ENCODE measurements at places on chromosomes 1 and 21.

GRCh38 chr1:220884981-220885918, 6.0 kb downstream of the HLX start:
- DNase-seq, result no peak

DNA sequence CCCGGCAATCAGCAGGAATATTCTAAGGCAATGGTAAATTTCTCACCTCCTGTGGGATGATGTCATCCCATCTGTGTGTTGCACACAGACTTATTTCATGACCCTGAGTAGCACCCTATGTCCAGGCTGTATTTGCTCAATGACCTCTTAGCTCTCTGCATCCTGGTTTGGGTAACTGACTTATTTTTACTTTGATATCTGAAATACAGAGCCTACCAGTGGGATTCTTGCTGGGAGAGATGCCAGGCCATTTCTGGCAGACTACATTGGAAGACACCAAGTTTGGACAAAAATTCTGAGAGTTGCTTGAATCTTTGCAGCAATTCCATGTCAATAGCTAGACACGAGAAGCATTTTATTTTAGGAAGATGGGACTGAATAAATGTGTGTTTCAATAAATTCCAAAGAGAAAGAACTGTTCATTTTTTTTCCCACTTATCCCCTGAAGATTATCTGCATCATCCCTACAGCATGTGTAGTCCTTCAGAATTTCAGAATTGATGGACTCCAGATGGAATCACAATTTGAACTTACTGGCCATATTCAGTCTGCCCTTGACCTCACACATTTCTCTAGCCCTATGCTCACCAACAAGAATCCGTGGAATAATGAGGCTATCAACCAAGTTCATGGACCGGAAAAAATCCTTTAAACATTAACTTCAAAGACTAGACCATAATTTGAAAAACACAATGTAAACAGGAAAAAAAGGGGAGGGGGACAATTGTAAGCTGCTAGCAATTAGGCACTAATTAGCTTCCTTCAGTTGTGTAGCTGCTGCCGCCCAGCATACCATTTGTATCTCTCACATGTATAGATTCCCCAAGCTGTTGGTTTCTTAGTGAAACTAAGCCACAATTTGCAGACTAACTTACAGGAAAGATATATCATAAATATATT, 226.5 kb downstream of the HMCN1 start:
- no peak for DNase-seq

DNA sequence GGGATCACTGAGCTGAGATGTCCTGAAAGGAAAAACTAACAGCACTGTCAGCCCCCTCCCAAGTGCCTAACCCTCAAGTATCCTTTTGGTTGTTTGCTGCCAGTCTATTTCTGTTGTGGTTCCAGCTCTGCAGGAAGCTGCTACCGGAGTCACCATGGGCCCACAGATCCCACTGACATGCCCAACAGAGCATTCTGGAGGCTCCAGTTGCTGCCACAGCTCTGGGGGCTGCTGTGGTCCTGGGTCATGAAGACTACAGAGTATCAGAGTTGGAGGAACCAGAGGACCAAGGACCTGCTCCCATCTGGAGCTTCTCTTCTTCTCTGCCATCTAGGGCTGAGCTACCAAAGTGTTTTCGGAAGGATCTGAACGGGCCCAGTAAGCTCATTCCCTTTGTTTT, 910 bp downstream of the LCE3A start:
- no peak for DNase-seq

DNA sequence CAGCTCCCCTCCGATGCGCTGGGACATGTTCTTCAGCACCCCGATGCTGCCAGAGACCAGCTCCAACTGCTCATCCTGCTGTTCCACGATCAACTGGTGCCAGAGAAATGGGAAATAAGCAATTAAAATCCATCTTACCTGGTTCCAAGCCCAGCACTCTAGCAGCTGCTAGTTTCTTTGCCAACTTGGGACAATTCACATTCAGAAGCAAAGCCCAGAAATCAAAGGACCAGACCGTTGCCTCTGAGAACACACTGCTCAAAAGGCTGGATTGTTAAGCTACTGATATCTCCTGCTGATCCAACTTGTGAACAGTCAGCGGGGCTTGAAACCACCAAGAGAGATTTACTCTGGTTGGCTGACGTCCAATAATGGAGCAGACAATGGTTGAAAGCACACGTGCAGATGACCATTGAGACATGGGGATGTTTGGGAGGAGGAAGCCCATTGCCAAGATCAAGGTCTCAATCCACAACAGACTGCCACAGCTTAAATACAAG, 34.4 kb downstream of the STX6 start:
- no peak for DNase-seq

GRCh38 chr1:68230901-68231626, 1.3 kb downstream of the WLS start:
- DNase-seq, result no peak

- DNase-seq, result peak; percentile 61
Measured at GRCh38 chr1:231357831-231358354, 19.8 kb downstream of the SPRTN start.

DNA sequence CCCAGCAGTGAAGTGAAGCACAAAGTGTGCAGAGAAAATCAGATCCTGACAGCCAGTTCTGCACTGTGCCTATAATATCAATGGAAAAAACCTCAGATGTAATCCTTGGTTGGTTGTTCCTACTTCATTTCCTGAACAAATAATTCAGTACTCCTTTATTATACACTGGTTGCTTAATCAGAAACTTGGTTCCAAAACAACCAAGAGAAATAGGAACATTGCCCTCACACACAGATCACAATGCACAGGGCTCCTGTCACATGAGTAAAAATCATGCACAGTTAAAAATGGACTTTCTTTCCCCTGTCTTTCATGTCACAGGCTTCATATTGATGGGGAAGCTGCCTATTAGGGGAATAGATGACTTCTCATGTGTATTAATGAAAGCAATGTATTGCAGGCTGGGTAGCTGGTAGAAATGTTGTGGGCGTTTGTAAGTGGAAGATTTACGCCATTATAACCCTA, 9.7 kb downstream of the DNASE2B start:
- no peak for DNase-seq

GRCh38 chr1:25871086-25871703, 4.3 kb downstream of the PAQR7 start:
- no peak for DNase-seq

DNA sequence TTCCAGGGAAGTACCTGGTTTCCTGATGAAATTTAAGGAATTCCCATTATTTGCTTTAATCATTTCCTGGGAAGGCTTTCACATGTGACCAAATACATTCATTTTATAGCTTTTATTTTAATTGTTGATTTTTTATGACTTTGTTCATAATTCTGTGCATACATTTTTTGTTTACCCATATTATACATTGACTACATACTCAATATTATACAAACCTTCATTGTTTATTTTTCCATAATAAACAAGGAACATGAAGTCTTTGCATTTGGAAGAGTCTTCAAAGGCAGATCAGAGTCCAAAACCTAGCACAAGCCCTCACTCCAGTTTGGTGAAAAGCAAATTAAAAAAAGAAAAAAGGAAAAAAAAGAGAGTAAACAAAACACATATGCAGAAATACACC, 218.3 kb upstream of the NRIP1 start:
- no peak for DNase-seq

DNA sequence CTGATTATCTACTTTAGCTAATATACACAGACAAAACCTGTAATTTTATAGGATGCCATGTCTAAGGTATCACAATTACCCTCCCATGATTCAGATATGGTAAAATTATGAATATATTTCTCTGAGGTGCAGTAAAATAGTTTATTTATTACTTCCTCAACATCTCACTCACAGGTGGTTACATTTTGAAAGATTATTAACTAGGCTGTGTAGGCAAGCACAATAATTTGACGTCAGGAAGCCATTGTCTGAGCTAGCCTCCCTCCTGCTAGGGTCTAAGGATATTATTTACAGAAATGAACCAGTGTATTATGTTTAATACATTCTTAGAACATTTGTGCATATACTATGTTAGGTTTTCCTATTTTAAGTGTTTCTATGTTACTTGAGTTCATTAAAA, 69.9 kb upstream of the ADGRL2 start:
- no peak for DNase-seq

DNA sequence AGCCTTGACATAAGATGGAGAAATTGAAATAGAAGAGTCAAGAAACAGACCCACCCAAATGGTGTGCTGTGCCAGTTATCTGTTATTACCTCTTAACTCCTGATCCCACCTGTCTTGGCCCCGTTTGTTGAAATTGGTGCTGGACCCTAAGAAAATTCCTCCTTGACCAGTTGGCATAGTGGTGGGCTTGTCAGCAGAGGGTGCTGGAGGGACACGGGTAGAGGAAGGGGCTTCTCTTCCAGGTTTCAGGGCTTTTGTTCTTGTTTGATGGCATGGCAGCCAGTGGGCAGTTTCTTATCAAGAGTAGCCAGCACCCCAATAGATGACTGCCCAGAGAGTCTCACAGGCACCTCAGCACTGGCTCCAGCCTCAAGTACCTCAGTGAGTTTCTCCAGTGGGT, 51.6 kb downstream of the PCBP3 start:
- DNase-seq, result no peak

GRCh38 chr1:222697826-222698225, 14.5 kb downstream of the AIDA start:
- no peak for DNase-seq

GRCh38 chr1:65722461-65722860, 70.2 kb upstream of the PDE4B start:
- DNase-seq, result no peak
